RWPE2 (cell line): ENCODE measurements at places on chromosomes 5 and 9.

GRCh38 chr5:97141031-97141430, 1.4 kb downstream of the LIX1 start:
- DNase-seq = no peak

DNA sequence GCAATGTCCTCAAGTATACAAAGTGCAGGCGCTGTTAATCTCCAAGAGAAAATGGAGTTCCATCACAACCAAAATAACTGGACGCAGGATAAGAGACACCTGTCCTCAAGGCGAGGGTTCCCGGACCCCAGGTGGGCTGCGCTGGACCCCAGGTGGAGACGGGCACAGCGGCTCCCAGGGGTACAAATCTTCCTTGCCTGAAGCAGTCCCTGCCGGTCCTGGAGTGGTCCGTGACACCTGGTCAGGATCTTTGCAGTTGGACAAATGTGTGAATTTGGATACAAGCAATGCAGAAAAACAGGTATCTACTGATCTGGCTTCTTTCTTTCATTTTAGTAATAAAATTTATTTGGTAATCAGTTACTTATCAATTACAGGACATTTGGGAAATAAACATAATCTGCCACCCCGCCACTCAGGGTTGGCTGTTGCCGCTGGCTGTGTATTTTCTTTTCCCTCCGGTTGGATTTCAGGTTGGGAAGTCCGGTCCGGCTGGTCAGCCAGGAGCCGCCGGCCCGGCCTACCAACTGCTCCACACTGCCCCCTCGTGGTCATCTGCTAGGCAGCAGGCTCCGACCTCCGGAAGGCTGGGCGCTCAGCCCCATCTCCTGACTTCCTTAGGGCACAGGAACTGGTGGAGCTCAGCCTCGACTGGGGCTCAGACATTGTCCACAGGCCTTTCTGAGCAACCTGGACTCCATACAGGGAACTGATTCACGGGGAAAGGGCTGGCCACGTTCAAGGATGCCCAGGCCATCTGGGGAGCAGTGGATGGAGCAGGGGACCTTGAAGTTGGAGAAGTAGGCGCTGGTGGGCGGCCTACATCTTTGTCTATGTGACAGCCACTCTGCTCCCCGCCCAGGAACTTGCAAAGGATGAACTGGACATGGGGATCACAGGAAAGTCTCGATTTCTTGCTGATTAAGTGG, 43.4 kb downstream of the NXNL2 start:
- no peak for DNase-seq

- DNase-seq = no peak
Observed at GRCh38 chr9:100990605-100991381, 37.7 kb upstream of the PLPPR1 start.

GRCh38 chr9:86966852-86967511, 19.7 kb upstream of the GAS1 start:
- no peak for DNase-seq

- DNase-seq = no peak
Observed at GRCh38 chr5:36237751-36238150, 4.0 kb downstream of the NADK2 start.

DNA sequence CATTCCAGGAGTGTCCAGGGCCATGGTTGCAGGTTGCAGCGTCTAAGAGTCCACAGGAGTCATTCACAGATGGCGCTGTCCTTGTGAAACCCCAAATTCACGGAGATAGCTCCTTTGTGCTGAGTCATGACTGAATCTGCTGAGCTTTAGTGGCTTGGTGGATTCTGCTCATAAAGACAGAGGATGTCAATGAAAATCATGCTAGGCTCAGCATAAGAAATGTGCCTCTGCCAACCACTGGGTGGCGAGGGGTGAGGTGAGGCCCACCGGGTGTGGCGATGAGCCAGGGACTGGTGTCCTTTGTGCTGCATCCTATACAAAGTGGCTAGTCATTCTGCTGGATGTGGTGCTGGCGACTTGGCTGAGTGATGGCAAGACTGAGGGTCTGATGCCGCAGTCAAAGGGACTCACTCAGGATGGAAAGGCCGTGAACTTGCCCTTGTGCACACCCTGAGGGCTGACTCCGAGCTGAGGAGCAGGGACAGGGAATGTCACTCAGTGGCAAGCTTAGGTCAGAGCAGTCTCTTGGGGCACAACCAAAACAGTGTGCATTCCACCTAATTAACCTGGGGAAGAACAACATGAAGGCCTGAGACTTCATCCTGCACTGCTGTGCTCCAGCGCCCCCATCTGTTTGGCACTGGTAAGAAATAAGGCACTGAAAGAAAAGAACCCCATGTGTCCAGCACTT, 71.5 kb downstream of the DAP start:
- peak; percentile 63 for DNase-seq

GRCh38 chr5:13816126-13816525, 128.4 kb downstream of the DNAH5 start:
- no peak for DNase-seq

GRCh38 chr5:159671886-159672285, 244.4 kb upstream of the ADRA1B start:
- no peak for DNase-seq

DNA sequence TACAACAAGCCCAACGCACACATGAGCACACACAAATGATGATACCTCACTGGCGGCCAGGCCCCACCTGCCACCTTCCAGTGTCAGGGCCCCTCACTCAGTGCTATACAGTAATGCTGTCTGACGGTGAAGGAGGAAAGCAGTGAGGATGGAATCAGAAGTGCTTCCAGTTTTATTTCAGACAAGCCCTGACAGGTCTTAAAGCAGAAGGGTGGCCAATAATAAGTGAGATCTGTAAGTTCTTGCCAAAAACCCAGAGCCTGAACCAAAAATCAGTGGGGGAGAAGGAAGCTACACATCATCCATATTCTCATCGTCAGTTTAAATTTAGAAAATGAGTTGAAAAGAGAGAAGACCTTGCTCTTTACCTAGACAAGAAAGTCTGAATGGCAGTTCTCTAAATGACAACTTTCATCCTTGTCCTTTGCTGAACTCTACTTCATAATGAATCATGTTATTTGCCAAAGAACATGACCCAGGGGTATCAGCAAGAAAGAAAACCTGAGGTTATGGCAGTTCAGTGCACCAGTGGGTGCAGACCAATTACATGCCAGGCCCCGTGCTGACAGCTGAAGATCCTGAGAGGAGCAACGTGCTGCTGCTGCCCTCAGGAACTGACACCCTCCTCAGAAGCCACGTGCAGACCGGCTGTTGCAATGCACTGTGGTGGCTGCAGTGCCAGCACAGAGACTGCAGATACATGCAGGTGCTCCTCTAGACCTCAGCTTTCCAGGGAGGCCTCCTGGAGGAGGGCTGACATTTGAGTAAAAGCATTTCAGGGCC, 118.7 kb downstream of the DROSHA start:
- no peak for DNase-seq

- DNase-seq = no peak
Observed at GRCh38 chr5:90144625-90145327, 264.8 kb downstream of the CETN3 start.

DNA sequence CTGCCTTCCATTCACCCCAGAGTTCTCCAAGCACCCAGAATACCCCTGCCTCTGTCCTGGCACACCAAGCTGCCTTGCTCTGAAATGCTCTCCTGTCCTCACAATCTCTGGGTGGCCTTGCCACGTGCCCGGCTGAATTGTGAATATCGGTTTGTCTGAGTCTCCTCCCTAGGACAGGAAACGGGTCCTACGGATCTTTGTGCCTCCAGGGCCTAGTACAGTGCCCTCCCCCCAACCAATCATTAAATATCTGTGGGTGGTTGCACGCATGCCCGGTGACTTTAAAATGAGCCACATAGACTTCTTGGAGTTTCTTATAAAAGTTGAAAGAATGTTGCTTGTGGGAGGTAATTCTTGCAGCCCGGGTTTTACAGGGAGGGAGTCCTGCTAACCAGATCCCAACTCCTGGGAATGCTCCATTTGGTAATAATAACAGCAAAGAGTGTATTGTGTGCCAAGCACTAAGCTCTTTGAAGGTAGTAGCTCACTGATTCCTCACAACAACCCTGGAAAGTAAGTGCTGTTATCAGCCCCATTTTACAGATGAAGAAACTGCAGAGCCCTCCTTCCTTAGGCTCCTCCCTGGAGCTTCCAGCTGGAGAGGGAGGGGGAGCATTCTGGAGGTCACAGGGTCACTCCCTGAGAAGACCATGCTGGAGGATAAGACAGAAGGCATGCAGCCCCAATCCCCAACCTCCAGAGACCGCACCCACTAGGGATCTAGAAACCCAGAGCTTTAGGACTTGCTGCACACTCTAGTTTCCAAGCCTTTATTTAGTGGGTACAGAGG, 23.4 kb downstream of the URM1 start:
- no peak for DNase-seq

DNA sequence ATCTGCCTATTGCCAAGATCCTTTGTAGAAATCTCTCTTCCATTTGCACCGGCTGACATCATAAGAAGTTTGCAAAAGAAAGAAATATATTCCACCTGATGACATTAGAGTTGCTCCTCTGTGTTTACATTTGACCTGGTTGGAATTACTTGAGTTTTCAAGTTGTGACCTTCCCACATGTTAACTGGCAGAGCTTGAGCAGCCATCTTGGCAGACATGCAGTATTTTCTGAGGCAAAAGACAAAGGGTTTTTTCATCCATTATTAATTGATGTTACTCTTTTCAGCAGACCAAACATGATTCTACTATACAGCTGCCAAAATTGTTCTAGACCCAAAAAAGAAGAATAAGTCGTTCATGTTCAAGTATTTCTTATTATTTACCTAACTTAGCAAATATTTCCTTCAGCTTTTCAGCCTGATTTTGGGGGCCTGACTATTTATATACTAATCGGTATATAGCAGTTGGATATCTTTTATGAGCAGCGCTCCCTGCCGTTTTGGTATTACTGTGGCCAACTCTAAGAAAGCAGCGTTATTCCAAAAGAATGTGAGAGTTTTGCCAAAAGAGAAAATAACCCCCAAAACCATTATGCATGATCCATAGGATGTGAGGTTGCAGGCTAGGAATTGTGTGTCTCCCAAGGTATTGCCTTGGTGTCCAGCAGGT, 212.9 kb downstream of the PBX3 start:
- no peak for DNase-seq

GRCh38 chr9:130576176-130576575, 3.2 kb upstream of the FUBP3 start:
- no peak for DNase-seq

- no peak for DNase-seq
Observed at GRCh38 chr9:4160249-4160648, 139.6 kb downstream of the GLIS3 start.
